ENCODE measurements at places on chromosomes 6 and 20.
A peak's percentile ranks its signal among the peaks of the same experiment; 100 is the strongest.

DNA sequence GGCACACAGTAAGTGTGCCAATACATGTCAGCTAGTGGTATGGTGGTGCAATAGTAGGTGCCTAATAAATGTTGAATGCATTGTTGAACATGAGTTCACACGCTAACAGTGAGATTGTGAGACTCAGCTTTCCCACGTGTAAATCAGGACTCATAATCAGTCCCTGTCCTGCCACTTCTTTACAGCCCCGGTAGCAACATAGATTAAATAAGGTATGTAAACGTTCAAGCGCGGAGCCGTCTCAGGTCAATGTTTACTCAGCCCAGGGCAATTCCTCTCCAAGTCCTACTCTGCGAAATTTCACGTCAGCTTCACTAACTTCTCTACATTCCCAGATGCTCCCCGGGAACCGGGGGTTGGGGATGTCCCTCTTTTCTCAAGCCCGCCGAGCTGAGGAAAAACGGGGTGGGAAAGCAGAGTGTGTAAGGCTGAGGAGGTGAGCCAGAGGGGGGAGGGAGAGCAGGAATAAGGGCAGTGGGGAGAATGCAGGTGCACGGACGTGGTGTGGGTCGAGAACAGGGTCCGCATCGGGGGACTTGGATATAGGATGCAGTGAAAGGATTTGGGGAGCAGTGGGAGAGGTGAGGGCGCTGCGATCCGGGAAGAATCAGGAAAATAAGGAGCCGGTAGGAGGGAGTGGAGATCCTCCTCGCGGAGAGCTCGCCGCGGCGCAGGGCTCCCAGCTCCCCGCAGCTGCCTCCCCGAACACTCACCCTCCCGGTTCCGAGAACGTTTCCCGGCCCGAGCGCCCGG, 544 bp upstream of the TP53INP2 start:
- peak overlapping the region; percentile 97 for H3K4me3 ChIP-seq
- H3K36me3 ChIP-seq: no peaks in the 10 kb centered on the region
- H3K27me3 ChIP-seq: peaks cover 7% of the 10 kb centered on the region
- peak overlapping the region; percentile 100 for H3K27ac ChIP-seq
- H3K4me1 ChIP-seq: peaks cover 42% of the 10 kb centered on the region

DNA sequence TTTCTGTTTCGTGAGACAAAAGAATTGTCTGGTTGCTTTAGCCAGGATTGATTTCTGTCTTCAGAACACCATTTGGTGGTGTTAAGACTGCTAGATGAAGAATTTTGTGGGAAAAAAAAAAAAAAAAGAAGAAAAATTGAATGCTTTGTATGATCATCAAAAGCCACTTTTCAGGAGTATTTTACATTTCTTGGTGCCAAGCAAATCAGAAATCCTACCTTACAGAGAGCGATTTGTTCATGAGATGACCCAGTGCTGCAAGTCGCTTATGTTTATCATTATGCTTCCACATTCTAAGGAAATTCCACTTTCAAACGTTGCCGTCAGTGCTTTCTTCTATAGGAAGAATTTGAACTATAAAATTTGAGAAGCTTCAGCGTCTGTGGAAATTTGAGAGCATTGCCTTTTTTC, 228.7 kb downstream of the BCKDHB start:
- peaks cover 21% of the 10 kb centered on the region for H3K4me1 ChIP-seq
- DNase-seq: no peak
- no peak overlapping the region for H3K27ac ChIP-seq
- H3K4me3 ChIP-seq: peak overlapping the region; percentile 26
- H3K36me3 ChIP-seq: no peaks in the 10 kb centered on the region

DNA sequence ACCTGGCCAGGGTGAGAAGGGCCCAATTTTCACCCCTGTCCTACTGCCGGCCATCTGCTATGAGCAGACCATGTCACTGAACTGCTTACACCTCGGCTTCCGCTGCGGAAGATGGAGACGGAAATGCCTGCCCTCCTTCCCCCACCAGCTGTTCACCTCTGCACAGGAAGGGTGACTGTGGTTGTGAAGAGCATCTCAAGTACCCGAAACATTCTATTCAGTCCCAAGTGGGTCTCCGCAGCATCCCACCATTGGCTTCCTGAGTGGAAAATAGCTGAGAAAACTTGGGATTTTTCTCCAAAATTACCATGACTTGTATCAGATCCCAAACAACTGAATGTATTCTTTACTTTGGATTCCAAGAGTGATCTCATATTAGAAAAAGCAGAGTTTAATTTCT, 16.1 kb downstream of the DOK5 start:
- no peaks in the 10 kb centered on the region for H3K4me1 ChIP-seq
- no peaks in the 10 kb centered on the region for H3K36me3 ChIP-seq
- no peak overlapping the region for H3K4me3 ChIP-seq
- H3K27me3 ChIP-seq: no peaks in the 10 kb centered on the region

DNA sequence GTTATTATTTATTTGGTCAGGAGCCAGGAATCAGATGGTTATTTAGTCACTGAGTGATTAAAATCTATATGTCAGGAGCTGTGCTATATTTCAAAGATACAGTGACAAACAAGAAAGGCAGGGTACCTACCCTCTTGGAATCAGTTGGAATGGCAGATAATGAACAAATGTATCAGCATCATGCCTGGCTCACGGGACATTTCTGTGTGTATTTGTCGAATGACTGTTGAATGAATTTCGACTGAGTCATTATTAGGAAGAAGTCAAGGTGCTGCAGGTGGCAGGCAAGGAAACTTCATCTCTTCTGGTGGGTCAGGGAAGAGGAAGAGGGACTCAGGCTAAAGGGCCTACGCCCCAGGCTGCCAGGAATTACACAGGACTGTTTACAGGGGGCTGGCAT, 13.6 kb downstream of the PKIG start:
- DNase-seq: no peak
- H3K27me3 ChIP-seq: no peaks in the 10 kb centered on the region
- no peaks in the 10 kb centered on the region for H3K36me3 ChIP-seq
- H3K27ac ChIP-seq: no peak overlapping the region
- peaks cover 12% of the 10 kb centered on the region for H3K4me1 ChIP-seq

DNA sequence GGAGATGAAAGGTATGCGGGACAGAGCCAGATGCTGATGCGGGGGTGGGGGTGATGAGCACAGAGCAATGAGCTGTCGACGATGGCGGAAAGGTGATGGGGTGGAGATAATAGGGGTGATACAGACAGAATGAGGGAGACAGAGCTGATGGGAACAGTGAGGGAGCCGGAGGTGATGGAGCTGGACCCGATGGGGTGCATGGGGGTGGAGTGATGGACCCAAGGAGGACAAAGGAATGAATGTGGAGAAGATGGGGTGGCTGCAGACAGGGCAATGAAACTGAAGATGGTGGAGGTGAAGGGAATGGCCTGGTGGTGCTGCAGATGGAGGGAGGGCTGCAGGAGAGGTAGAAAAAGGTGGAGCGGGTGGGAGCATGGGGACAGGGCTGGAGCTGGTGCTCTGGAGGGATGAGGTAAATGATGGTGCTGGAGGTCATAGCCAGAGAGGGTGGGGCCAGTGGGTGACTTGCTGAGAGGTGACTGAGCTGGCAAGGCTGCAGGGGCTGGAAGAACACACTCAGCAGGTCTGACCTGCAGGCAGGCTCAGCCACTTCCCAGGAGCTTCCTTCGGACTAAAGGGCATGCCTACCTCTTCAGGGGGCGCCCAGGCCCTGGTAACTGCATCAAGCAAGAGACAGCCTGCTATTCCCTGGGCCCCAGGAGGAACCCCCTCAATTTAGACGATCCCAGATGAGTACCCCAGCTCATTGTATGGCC, 6.0 kb upstream of the FOXS1 start:
- H3K27ac ChIP-seq: no peak overlapping the region
- DNase-seq: no peak
- H3K27me3 ChIP-seq: peaks cover 43% of the 10 kb centered on the region
- H3K4me3 ChIP-seq: no peak overlapping the region

GRCh38 chr20:57198132-57199072, 68.0 kb downstream of the BMP7 start:
- peaks cover 29% of the 10 kb centered on the region for H3K36me3 ChIP-seq
- DNase-seq: no peak
- peaks cover 8% of the 10 kb centered on the region for H3K4me1 ChIP-seq
- no peaks in the 10 kb centered on the region for H3K27me3 ChIP-seq
- no peak overlapping the region for H3K27ac ChIP-seq

- H3K4me1 ChIP-seq: peaks cover 15% of the 10 kb centered on the region
- no peak for DNase-seq
- H3K27me3 ChIP-seq: no peaks in the 10 kb centered on the region
- no peak overlapping the region for H3K4me3 ChIP-seq
- H3K27ac ChIP-seq: peak overlapping the region; percentile 9
- H3K36me3 ChIP-seq: no peaks in the 10 kb centered on the region
Measured at GRCh38 chr6:36633915-36634314, 39.8 kb downstream of the SRSF3 start.

All from type B pancreatic cell (in vitro differentiated cells).